ENCODE measurements at places on chromosomes 7 and 10. TPM values are rescaled to one million over a fixed set of nuclear protein-coding genes. Genes with fewer than 3 reads are reported as not detected.
A peak's percentile ranks its signal among the peaks of the same experiment; 100 is the strongest.

- H3K4me3 ChIP-seq = peak overlapping the region; percentile 6
- no peak for DNase-seq
- H3K27me3 ChIP-seq = no peaks in the 10 kb centered on the region
- no peaks in the 10 kb centered on the region for H3K36me3 ChIP-seq
- peaks cover 45% of the 10 kb centered on the region for H3K4me1 ChIP-seq
Measured at GRCh38 chr7:34070511-34071323, 165.4 kb downstream of the BMPER start.

DNA sequence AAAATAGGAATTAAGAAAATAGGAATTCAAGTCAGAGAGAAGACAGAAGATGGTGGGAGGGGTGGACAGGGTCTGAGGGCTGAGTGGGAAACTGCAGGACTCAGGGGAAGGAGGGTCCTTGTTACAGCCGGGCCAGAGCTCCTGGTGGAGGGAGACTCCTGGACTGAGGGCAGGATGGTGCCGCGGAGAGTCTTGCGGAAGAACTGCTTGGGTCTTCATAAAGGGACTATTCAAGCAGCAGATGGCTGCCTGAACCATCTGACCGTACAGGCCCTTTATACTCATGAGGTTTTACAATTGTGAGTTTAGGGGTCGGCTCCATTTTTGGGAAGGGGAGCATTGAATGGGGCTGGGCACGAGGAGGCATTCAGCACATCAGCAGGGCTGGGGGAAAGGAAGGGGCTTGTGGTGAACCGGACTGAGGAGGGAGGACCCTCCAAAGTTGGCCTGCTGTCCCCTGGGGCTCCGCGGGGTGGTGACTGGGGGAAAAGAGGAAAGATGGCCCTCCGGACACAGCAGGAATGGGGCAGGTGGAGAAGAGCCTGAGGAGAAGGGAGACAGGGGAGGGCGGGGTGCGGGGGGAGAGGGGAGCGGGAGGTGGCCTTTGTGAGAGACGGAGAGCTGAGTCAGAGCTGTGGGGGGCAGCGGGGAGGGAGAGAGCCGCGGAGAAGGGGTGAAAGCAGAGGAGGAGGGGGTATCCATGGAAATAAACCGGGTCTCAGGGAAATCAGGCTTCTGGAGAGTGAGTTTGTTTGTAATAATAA lies 1.5 kb downstream of the FAM131B start:
- peaks cover 84% of the 10 kb centered on the region for H3K27me3 ChIP-seq
- peaks cover 11% of the 10 kb centered on the region for H3K4me1 ChIP-seq
- no peak for DNase-seq
- H3K27ac ChIP-seq = no peak overlapping the region
- H3K4me3 ChIP-seq = peak overlapping the region; percentile 79

DNA sequence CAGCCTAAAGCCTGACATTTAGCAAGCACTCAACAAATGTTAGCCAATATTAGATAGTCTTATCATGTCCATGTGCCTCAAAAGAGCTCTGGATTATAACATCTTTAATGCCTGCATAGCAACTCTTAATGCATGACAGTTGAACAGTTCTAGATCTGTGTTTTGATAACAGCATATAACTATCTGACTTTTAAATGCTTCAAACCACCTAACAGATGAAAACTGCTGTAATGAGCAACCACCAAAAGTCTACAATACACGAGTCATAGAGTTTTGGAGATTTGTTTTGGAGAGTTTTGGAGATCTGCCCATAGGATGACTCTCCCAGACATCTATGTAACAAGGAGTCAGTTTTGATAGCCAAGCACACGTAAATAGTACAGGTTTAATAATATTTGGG lies 227.3 kb downstream of the TWIST1 start:
- H3K4me1 ChIP-seq = no peaks in the 10 kb centered on the region
- H3K27ac ChIP-seq = no peak overlapping the region
- H3K27me3 ChIP-seq = no peaks in the 10 kb centered on the region
- H3K36me3 ChIP-seq = no peaks in the 10 kb centered on the region
- no peak for DNase-seq
- H3K4me3 ChIP-seq = no peak overlapping the region

DNA sequence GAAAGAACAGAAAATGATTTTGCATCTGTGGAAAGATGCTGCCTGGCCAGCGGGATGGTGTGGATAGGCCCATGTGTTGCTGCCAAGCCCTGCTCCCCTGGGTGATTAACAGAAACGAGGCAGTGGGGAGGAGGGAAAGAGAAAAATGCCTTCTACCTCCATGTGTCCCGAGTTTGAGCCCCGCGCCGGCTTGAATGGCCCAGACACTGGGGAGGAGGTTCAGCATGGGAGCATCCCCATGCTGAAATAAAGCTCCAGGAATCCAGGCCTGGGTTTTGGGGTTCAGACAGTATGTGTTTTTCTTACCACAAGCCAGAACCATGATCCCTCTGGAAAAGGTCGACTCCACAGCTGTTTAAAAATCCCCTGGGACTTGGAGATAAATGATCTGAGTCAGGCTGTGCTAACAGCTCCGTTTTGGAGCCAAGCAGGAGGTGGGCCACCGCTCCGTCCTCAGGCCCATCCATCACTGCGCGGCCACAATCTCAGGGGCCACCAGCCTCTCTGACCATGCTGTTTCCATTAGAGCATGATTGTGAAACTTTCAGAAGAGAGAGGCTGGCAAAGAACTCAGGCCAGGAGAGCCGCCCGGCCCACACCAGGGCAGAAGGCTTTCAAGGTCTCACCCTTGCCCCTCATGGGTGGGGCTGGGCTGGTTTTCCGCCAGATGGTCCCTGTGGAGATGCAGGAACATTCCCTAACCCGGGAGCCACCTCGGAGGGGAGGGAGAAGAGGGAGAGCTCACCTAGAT lies 299.7 kb downstream of the ZEB1 start:
- H3K4me1 ChIP-seq = no peaks in the 10 kb centered on the region
- no peak for DNase-seq
- H3K27ac ChIP-seq = no peak overlapping the region
- no peak overlapping the region for H3K4me3 ChIP-seq

Gene MMD2
- not detected for total RNA-seq

GRCh38 chr7:111408724-111409123 lies 153.6 kb downstream of the IMMP2L start:
- no peaks in the 10 kb centered on the region for H3K36me3 ChIP-seq
- H3K4me1 ChIP-seq = no peaks in the 10 kb centered on the region
- no peak for DNase-seq
- H3K27me3 ChIP-seq = no peaks in the 10 kb centered on the region

DNA sequence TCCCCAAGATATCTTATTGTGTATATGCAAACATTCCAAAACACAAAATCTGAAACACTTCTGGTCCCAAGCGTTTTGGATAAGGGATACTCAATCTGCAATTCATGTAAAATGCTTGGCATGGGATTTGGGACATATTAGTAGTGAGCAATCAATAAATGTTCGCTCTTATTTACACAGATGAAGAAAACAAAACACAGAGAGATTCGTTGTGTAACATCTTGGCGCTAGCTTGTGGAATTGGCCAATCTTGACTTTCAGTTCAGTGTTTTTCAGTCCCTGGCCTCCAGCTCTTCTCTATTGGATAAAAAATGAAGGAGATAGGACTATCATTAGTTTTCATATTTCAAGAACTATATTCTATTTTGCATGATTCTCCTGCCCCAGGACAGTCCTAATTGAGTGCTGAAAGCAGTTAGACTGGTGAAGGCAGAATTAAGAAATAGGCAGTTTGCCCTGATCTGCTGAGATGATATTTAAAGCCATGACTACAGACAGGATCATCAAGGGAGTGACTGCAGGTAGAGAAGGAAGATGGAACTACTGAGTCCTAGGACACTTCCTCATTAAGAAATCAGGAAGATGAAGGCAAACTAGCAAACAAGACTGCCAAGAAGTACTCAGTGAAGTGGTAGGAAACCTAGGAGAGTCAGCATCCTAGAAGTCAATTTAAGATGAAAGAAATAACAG lies 1.8 kb downstream of the PNLIPRP3 start:
- DNase-seq = no peak
- H3K27me3 ChIP-seq = no peaks in the 10 kb centered on the region
- H3K27ac ChIP-seq = no peak overlapping the region

Gene BAMBI
- 42.2 TPM for total RNA-seq

Gene OPALIN
- not detected for total RNA-seq

Gene SLC13A4
- not detected for total RNA-seq

GRCh38 chr7:152133804-152134203 lies 108.3 kb downstream of the GALNT11 start:
- no peaks in the 10 kb centered on the region for H3K27me3 ChIP-seq
- peaks cover 27% of the 10 kb centered on the region for H3K36me3 ChIP-seq
- DNase-seq = no peak
- no peak overlapping the region for H3K27ac ChIP-seq
- no peaks in the 10 kb centered on the region for H3K4me1 ChIP-seq
- no peak overlapping the region for H3K4me3 ChIP-seq

GRCh38 chr7:30931161-30931928 lies 19.7 kb downstream of the AQP1 start:
- peaks cover 63% of the 10 kb centered on the region for H3K4me1 ChIP-seq
- no peak for DNase-seq
- peak overlapping the region; percentile 5 for H3K4me3 ChIP-seq
- H3K27me3 ChIP-seq = no peaks in the 10 kb centered on the region
- no peaks in the 10 kb centered on the region for H3K36me3 ChIP-seq
- peak overlapping the region; percentile 63 for H3K27ac ChIP-seq

Gene CCDC3
- total RNA-seq = not detected

DNA sequence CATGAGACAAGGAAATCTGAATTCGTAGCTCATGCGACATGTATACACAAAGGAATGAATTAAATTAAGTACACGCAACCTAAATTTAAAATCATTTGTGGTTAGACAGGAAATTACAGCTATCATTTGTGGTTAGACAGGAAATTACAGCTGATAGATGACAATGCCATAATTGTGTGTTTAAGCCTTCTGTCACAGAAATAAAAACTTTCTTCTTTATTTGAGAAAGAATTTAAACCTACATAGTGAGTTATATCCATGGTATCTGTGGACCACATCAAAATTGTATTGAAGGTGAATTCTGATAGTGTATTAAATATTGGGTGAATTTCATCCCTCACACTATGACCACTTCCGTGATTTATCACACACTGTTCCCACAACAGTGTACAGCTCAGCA lies 362.9 kb downstream of the MAGI2 start:
- no peak overlapping the region for H3K27ac ChIP-seq
- H3K27me3 ChIP-seq = no peaks in the 10 kb centered on the region
- H3K4me3 ChIP-seq = no peak overlapping the region

- DNase-seq = no peak
- no peaks in the 10 kb centered on the region for H3K27me3 ChIP-seq
- no peaks in the 10 kb centered on the region for H3K36me3 ChIP-seq
- H3K4me1 ChIP-seq = peaks cover 9% of the 10 kb centered on the region
- H3K4me3 ChIP-seq = no peak overlapping the region
Measured at GRCh38 chr10:53667063-53667462, 894.5 kb upstream of the MBL2 start.

DNA sequence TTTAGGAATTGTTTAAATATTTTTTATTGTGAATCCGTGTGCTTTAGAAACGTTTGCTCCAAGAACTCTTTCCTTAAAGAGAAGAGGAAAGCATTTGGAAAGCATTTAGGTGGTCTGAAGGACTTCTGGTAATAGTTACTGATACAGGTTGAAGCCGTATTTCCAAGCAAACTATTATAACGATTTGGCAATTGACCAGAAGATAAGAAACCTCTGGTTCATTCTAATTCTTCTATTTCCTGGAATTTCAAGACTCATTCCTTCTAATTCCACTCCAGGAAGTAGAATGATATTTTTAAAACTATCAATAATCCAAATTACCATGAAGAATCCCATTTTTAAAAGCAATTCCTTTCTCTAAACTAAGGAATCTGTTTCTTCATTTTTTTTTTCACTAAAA lies 158.9 kb upstream of the AGR3 start:
- H3K27me3 ChIP-seq = no peaks in the 10 kb centered on the region
- peaks cover 10% of the 10 kb centered on the region for H3K36me3 ChIP-seq
- DNase-seq = no peak
- H3K4me3 ChIP-seq = no peak overlapping the region
- H3K27ac ChIP-seq = peak overlapping the region; percentile 91
- peaks cover 80% of the 10 kb centered on the region for H3K4me1 ChIP-seq

GRCh38 chr10:79431428-79431827 lies 14.0 kb downstream of the ZCCHC24 start:
- no peak for DNase-seq
- H3K27ac ChIP-seq = no peak overlapping the region
- no peaks in the 10 kb centered on the region for H3K4me1 ChIP-seq
- H3K27me3 ChIP-seq = no peaks in the 10 kb centered on the region
- H3K4me3 ChIP-seq = no peak overlapping the region

- H3K4me3 ChIP-seq = no peak overlapping the region
- no peak overlapping the region for H3K27ac ChIP-seq
- peaks cover 6% of the 10 kb centered on the region for H3K36me3 ChIP-seq
- no peak for DNase-seq
Measured at GRCh38 chr7:96131525-96131924, 190.4 kb downstream of the SLC25A13 start.

GRCh38 chr10:112832361-112832878 lies 117.6 kb upstream of the TCF7L2 start:
- H3K4me1 ChIP-seq = peaks cover 21% of the 10 kb centered on the region

Gene COL26A1
- total RNA-seq = not detected

GRCh38 chr7:148262721-148263229 lies 327.8 kb upstream of the C7orf33 start:
- no peaks in the 10 kb centered on the region for H3K36me3 ChIP-seq
- H3K4me3 ChIP-seq = no peak overlapping the region
- peaks cover 48% of the 10 kb centered on the region for H3K27me3 ChIP-seq

GRCh38 chr10:55404094-55404493 lies 603.1 kb upstream of the PCDH15 start:
- H3K27me3 ChIP-seq = no peaks in the 10 kb centered on the region
- H3K4me1 ChIP-seq = peaks cover 11% of the 10 kb centered on the region
- DNase-seq = no peak
- H3K36me3 ChIP-seq = no peaks in the 10 kb centered on the region
- H3K27ac ChIP-seq = no peak overlapping the region

GRCh38 chr10:36507715-36508114 lies 617.7 kb upstream of the ANKRD30A start:
- no peak for DNase-seq
- H3K27me3 ChIP-seq = no peaks in the 10 kb centered on the region
- H3K4me1 ChIP-seq = no peaks in the 10 kb centered on the region
- no peak overlapping the region for H3K4me3 ChIP-seq

GRCh38 chr10:97307866-97308780 lies 10.9 kb upstream of the FRAT1 start:
- no peaks in the 10 kb centered on the region for H3K36me3 ChIP-seq
- H3K27me3 ChIP-seq = no peaks in the 10 kb centered on the region
- H3K4me3 ChIP-seq = no peak overlapping the region
- no peak overlapping the region for H3K27ac ChIP-seq

Gene FAM25C
- total RNA-seq = not detected

Gene PAX4
- total RNA-seq = not detected

Gene ARPC1B
- 107 TPM for total RNA-seq

- no peaks in the 10 kb centered on the region for H3K36me3 ChIP-seq
- H3K4me3 ChIP-seq = no peak overlapping the region
- no peak overlapping the region for H3K27ac ChIP-seq
- no peaks in the 10 kb centered on the region for H3K4me1 ChIP-seq
- DNase-seq = no peak
- peaks cover 54% of the 10 kb centered on the region for H3K27me3 ChIP-seq
Measured at GRCh38 chr7:151930026-151930653, 26.1 kb upstream of the GALNTL5 start.

Gene PUS7
- 28.4 TPM for total RNA-seq

- H3K27ac ChIP-seq = no peak overlapping the region
- H3K36me3 ChIP-seq = no peaks in the 10 kb centered on the region
- no peaks in the 10 kb centered on the region for H3K27me3 ChIP-seq
Measured at GRCh38 chr7:67523713-67524112, 527.1 kb downstream of the TYW1 start.

Gene HOGA1
- 7.9 TPM for total RNA-seq

GRCh38 chr7:34208878-34209621 lies 303.7 kb downstream of the BMPER start:
- peaks cover 14% of the 10 kb centered on the region for H3K27me3 ChIP-seq
- no peak overlapping the region for H3K4me3 ChIP-seq
- no peaks in the 10 kb centered on the region for H3K36me3 ChIP-seq
- no peak overlapping the region for H3K27ac ChIP-seq
- no peaks in the 10 kb centered on the region for H3K4me1 ChIP-seq

Measured in Calu3 (cell line).